Activated T-cell treated with anti-CD3 and anti-CD28 coated beads for 4 hours (primary cell): ENCODE measurements at places on chromosomes 5 and 9.

GRCh38 chr9:77802515-77803293 is 154.6 kb upstream of the GNA14 start:
- no peak for DNase-seq

DNA sequence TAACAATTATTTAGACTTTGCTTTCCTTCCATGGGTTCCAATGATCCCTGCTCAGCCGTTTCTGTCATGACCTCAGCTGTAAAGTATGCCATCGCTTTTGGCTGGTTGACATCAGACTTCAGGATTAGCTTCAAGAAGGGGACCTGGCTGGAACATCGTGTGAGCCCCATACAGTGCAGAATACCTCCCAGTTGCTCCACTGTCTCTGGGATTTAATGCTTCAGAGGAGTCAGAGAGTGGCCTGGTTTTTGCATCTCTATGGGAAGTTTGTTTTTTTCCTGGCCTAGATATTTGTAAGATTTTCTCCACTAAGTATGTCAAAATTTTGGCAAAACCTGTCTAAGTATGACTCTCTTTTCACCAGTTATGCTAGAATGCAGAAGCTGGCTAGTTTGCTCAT is 216.9 kb downstream of the GABBR2 start:
- DNase-seq, result no peak

- no peak for DNase-seq
Measured at GRCh38 chr9:108297073-108297472, 558.7 kb downstream of the ACTL7B start.

- no peak for DNase-seq
Measured at GRCh38 chr5:143373076-143373475, 30.4 kb downstream of the NR3C1 start.

GRCh38 chr9:79610791-79611614 is 39.2 kb downstream of the TLE4 start:
- DNase-seq, result no peak

GRCh38 chr9:35432076-35432475 is 57.8 kb upstream of the RUSC2 start:
- no peak for DNase-seq

DNA sequence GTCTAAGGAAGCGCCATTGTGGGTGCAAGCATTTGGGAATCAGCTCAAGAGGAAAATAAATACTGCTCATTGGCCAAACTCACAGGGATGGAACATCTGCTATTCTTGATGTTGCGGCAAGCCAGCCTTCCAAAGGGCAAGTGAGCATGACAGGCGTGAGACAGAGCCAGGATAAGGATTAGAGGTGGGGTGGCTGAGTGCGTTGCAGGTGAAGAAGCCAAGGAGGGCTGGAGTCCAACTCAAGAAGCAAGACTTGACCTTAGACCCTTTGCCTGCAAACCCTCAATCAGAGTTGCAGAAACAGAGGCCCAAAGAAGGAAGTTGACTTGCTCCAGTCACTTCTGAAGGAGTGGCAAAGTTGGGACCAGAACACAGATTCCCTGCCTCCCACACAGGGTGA is 79.4 kb downstream of the WWC1 start:
- no peak for DNase-seq

DNA sequence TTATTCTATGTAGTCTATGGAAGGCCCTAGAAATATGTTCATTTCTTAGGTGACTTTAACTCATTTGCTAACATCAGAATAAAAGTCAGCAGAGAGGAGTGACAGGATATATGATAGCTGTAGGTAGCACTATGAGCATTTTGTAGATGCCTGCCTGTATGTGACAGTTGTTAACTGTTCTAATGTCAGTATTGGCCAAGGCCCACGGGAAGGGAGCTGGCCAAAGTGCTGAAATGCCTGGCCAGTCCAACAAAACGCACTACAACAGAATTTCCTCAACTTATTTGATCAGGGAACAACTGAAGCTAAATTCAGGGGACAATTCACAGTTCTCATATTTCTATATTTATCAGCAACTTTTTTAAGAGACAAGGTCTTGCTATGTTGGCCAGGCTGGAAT is 20.8 kb downstream of the SV2C start:
- no peak for DNase-seq

GRCh38 chr5:140242099-140242498 is 60.8 kb downstream of the PFDN1 start:
- DNase-seq, result no peak
